Upper lobe of right lung (tissue), 1 donor: ENCODE measurements at places on chromosomes 7 and 10.

GRCh38 chr7:132298790-132299189 is 277.5 kb downstream of the PLXNA4 start:
- DNase-seq, result no peak

DNA sequence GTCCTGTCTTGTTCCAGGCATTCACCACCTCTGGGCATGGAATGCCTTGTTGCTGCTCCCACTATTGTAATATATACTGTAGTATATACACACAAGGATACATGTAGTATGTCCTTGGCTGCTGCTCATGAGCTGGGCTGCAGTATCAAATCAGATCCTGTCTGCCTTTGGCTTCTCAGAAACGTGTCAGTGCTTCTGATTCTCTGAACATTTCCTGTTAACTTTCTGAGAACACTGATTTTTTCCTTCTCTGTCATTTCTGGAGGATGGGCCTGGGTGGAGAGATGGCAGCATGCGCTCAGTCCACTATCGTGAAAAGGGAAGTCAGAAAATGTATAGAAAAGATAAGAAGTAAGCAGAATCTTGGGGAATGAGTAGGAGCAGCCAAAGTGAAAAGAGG is 12.2 kb downstream of the SFTPA2 start:
- no peak for DNase-seq

DNA sequence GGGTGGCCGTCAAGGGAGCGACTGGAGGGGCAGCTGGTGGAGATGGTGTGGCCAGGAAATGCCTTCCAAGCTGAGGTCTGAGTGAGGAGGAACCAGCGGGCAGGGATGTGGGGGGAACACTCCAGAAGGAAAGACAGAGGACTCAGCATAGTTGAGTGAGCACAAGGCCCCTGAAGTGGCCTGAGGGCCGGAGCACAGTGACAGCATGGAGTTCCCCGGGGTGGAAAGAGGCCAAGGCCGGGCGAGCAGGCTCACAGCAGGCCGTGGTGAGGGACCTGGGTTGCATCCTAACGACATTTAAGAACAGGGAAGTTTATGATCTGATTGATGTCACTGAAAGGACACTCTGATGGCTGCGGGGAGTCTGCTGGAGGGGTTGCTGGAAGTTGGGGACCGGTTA is 48.0 kb downstream of the HTRA1 start:
- DNase-seq, result no peak

DNA sequence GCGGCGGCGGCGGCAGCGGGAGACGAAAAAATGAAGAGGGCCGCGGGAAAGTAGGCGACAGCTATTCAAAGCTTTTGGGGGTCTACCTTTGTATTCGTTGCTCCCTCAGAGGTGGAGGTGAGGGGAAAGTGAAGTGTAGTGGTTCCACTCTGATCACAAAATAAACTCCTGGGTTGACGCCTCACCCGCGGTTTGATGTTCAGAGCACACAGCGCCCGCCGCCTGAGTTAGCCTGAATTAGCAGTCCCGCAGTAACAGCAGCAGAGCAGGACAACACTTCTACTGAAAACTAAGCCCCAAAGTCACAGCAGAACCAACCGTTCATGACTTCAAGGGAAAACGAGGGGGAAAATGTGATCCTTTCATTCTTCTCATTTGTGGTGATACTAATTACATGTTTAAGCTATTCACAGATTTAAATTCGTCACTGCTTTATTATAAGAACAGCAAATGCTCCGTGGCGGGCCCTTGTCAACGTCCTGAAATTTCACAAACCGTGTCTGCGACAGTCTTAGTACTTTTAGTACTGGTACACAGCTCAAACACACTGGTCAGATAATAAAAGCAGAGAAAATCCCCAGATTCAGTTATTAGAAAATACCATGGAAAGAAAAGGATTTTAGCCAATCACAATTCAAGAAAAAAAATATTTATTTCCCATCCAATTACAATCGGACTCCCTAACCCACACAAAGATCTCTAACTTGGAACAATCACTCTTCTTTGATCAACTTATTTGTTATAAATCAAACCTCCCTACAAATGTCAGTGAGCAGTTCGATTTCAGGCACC is 563 bp upstream of the JMJD1C start:
- DNase-seq, result no peak

- no peak for DNase-seq
Observed at GRCh38 chr7:11609096-11609670, 222.8 kb downstream of the THSD7A start.

DNA sequence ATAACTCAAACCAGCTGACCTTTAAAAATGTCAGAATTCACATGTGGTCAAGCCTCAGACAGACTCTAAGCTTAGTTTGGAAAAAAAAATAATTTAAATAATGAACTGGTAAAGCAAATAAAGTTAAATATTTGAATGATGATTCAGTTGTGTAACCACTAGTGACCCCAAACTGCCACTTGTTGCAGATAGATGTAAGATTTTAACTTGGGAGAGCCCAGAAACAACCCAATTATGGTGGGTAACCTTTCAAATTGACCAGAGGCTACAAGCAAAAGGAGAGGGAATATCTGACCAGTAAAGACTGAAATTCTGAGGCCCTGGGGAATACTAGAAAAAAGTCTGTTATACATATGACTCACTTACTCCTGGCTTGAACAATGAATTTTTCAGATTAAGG is 268.1 kb downstream of the HPSE2 start:
- DNase-seq, result no peak

DNA sequence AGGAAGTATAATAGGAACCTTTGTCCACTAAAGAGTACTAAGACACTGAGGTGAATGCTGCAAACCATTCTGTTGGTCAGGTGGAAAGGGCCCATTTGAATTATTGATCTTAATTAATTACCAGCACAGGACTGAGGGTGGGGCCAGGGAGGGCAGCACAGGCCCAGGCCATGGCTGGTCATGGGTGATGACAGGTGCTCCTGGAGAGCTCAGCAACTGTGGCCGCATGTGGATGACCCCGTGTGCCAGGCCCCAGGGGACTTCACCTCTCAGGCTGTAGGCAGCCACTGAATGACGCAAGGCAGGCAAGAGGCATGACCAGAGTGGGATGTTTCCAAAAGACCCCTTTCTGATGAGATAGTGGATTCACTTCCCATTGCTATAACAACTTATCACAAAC is 54.2 kb downstream of the HECW1 start:
- DNase-seq, result no peak

- no peak for DNase-seq
Observed at GRCh38 chr10:123896246-123896927, 4.8 kb upstream of the CPXM2 start.

DNA sequence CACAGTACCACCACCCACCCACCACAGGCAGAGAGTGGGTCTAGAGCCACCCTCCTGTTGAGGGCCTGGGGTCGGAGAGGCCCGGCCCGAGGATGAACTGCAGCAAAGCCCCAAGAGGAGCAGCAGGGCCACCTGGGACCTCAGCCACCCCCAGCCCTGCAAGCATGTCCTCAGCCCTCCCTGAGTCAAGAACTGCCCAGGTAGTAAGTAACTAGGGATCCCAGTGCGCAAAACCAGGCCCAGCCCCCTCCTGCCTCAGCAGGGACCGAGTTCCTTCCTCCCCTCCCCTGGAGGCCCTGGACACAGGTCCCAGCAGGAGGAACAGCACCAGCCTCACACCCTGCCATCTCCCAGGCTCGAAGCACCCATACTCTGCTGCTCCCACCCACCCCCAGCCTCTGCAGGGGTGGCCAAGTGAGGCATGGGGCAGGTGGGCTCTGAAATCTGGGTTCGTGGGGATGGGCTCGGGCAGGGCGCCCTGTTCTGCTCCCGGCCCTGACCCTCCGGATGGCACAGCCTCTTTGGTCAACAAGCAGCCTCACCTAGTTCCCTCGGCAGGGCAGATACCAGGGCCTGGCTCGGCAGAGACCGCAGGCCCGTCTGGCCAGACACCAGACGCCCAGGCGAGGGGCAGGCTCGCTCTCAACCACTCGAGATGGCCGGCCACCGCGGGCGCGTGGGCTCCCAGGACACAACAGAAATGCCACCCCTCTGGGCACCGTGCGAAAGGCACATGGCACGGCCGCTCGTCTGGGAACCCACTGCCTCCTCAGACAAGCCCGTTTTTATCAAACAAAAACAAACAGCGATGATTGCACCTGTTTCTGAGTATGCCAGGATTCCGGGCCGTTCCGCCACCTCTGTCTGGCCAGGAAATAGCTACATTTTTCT is 15.2 kb downstream of the PDGFA start:
- peak; percentile 76 for DNase-seq

DNA sequence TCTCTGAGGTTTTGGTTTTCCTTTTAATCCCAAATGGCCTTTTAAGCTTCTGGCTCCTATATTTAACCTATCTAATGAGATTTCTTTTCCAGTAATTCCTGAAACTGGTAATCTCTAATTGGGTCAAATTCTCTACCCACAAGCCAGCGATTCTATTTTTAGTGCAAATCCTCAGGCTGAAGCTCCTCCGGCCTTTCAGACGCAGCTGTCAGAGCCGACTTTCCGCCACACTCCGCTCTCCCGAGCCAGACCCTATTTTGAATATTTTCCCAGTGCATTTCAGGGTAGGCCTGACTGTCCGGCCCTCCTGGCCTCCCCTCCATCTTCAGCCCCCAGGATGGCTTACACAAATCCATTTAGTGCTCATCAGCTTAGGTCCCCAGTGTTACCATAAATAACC is 9.7 kb upstream of the ADCY1 start:
- DNase-seq, result no peak

GRCh38 chr10:92238054-92238585 is 52.8 kb downstream of the CPEB3 start:
- no peak for DNase-seq

GRCh38 chr10:4494551-4494950 is 331.5 kb upstream of the AKR1E2 start:
- DNase-seq, result no peak

- DNase-seq, result no peak
Observed at GRCh38 chr7:156192921-156193320, 380.7 kb upstream of the SHH start.

DNA sequence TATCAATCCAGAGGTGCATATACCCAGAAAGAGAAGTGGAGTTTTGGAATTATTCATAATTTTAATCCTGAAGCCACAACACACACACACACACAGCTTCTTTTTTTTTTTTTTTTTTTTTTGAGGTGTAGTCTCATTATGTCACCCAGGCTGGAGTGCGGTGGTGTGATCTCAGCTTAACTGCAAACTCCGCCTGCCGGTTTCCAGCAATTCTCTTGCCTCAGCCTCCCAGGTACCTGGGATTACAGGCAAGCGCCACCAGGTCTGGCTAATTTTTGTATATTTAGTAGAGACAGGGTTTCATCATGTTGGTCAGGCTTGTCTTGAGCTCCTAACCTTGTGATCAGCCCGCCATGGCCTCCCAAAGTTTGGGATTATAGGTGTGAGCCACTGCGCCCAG is 35.4 kb downstream of the TET1 start:
- DNase-seq, result no peak

GRCh38 chr7:98562381-98562823 is 54.7 kb upstream of the NPTX2 start:
- no peak for DNase-seq

DNA sequence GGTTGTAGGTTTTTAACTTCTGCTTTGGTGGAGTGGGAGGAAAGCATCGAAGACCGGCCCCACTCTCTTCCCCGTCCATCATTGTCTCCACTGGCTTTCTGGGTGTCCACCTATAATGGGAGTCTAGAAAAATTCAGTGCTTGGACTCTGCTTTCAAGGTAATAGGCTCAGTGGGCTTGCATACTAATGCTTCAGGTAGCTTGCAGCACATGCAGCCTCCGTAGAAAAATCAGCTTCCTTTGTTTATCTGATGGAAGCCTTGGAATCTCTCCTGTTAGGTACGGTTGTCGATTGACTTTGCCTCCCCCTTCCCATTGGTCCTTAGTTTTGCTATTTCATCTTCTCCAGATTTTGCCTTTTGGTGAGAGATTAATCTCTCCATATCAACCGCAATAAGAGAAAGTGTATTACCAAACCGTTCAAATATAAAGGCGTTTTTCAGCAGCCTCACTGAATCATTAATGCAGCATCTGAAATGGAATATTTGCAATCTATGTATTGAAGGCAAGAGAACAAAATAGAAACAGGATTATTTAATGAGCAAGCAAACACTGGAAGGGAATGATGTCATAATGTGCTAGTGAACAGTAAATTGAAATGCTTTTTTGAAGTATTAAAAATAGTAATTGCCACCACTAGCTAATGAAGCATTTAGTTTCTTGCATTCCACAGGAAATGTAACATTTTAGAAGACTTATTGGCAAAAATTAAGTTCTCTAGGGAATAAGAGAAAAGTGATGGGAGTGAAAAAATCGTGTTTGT is 944 bp downstream of the AVL9 start:
- DNase-seq, result no peak

DNA sequence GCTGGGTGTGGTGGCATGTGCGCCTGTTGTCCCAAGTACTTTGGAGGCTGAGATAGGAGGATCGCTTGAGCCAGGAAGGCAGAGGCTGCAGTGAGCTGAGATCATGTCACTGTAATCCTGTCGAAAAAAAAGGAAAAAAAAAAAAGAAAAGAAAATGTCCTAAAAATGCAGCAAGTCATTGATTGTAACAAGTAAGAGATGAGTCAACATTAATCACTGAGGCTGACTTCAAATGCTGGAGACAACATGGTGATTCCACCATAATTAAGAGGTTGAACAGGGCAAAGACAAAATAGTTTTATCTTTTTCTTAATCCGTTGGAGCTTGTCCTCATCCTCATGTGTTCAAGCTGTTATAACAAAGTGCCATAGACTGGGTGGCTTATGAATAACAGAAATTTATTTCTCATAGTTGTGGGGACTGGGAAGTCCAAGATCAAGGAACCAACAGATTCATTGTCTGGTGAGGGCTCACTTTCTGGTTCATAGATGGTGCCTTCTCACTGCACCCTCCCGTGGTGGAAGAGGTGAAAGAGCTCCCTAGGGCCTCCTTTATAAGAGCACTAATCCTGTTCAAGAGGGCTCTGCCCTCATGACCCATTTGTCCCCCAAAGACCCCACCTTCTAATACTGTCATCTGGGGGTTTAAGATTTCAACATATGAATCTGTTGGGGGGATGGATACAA is 60.3 kb downstream of the TBXAS1 start:
- no peak for DNase-seq

GRCh38 chr7:129898007-129898406 is 54.8 kb downstream of the UBE2H start:
- DNase-seq, result no peak

- DNase-seq, result peak; percentile 62
Observed at GRCh38 chr10:46523962-46524471, 32.4 kb downstream of the GPRIN2 start.

- no peak for DNase-seq
Observed at GRCh38 chr7:127907110-127908040, 123.9 kb downstream of the LRRC4 start.
